ENCODE measurements at places on chromosomes 12 and 14.

GRCh38 chr12:40820794-40821484 lies 128.7 kb downstream of the CNTN1 start:
- no peak for DNase-seq

DNA sequence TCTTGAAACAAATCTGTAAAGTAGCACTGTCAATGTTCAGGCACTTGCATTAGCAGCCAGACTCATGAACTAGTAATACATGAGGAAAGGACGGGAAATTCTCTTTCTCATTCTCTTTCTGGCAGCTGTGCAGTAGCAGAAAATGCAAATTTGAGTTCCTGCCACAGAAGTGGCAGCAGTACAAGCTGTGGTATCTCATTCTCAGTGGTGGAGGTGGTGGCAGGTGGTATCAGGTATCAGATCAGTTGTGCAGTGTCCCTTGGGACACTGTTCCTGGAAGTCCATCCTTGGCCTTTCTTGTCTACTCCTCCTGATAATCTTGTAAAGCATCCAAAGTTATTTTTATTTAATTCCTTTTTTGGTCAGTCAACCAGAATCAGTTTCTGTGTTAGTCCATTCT lies 103.0 kb downstream of the C12orf42 start:
- no peak for DNase-seq

- no peak for DNase-seq
Measured at GRCh38 chr14:22554498-22555383, 34.3 kb downstream of the DAD1 start.

DNA sequence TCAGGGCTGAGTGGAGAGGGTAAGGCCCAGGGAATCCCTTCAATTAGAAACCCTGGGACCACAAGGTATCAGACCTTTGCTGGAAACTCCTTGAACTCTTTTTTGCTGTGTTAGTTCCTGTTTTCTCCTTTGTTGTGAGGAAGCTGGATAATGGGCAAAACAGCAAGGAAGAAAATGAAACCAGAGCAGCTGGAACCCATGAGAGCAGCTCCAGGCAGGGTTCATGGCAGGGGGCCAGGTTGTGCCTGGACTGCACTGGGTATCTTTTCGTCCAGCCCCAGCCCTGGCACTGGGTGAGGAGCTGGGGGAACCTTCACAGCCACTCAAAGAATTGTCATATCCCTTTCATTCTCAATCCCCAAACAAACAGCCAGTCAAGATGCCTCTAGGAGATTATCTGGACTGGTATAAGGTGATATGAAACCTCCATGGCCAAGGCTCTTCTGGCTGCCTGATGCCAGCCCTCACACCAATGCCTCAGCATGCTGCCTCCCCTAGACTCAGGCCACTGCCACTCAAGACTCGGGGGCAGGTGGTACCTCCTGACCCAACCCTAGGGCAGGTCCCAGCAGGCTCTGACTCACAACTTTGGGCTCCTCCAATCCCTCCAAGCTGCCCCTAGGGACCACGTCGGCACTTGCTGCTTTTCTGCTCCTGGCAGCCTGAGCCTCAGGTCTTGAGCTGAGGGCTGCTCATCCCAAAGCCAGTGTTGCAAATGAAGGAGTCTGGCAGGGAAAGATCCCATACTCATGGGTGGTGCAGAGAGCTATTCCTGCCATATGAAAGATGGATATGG lies 16.5 kb downstream of the FAM186B start:
- no peak for DNase-seq

GRCh38 chr12:45669093-45669492 lies 60.4 kb upstream of the ARID2 start:
- DNase-seq = no peak

GRCh38 chr12:8605057-8605456 lies 7.6 kb downstream of the AICDA start:
- DNase-seq = no peak

GRCh38 chr12:20527417-20528163 lies 159.3 kb downstream of the PDE3A start:
- no peak for DNase-seq

- DNase-seq = no peak
Measured at GRCh38 chr12:46858368-46858767, 32.6 kb upstream of the SLC38A4 start.

GRCh38 chr14:100438678-100439592 lies 115.8 kb downstream of the SLC25A47 start:
- DNase-seq = peak; percentile 35

DNA sequence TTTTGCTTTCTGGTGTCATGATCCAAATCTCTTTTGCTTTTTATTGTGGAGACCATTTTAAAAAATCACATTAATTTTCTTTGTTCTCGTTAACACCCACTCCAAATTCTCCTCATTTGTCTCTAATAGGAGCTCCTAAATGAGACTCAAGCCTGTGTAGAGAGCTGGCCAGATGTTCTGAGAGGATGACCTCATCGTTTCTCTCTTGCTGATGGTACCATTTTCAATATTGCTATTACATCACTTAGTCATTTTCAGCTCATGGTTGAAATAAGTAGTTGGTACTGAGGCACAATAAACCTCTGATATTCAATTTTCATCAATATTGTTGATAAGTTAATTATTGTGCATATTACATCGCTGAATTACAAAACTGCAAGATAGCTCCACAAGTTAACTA lies 31.5 kb downstream of the SPTB start:
- DNase-seq = no peak

DNA sequence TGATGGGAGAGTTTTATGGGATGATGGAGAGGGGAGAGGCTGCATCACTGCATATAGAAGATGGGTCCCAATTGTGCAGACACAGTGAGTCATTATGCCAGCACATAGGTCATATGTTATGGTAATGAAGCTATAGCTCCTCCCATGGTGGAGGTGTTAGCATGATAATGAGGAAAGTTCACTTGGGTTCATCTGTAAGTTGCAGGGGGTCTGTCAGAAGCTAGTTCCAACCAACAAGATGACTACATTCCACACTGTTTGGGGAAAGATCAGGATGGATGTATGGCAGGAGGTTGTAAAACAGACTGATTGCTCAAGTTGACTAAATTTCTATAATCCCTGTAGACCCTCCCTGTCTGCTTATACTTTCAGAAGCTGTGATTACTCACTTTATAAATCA lies 561.3 kb downstream of the C12orf50 start:
- DNase-seq = no peak

DNA sequence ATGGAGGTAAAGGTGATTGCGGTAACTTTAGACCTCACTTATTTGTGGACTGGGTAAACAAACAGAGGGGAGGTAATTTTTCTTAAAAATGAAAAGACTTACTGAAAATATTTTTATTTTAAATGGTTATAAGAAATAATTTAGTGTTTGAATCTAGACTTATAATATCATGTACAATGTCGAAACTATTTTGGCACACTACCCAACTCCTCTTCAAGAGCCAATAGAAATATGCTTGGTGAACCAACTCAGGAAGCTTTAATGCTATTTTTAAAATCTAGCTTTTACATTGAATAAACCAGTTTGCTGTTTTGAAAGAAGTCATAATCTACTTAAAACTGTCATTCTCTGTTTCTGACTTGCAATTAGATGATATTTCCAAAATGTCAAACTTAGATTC lies 175.8 kb upstream of the NPAS3 start:
- DNase-seq = no peak

DNA sequence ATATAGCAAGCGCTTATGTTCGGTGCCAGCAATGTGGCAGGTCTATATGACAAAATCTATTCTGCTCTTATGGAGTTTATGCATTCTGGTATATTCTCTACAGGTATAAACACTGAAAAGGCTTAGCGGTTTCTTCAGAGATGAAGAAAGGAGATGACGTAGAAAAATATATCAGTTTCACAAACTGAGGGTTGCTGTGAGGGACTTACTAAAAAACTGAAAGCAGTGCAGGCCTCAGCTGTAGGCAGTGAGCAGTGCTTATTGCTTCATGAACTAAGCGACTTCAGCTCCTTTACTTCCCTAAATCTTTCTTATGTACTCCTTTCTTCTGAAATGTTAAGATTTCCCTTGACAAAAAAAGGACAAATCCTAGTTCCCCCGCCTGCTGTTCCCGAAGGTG lies 4.5 kb downstream of the DDX47 start:
- DNase-seq = no peak
